ENCODE measurements at places on chromosomes 1 and 21.

DNA sequence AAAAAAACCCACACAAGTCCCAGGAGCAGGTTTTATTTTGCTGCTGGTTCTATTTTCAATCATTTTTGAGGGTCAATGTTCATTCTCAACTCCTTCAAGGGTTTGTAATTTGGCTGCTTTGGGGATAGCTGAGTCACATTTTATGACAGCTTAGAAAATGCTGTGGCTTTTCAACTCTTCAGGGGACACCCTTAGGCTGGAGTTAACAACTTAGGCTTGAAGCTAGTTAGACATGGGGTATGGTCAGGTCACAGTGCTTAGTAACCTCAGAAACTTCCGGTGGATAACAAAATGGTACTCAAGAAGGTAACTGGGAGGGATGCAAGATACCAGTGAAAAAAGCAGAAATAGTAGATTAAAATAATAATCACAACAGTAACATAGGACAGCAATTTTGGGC, 308.8 kb downstream of the HHIPL2 start:
- DNase-seq = no peak

DNA sequence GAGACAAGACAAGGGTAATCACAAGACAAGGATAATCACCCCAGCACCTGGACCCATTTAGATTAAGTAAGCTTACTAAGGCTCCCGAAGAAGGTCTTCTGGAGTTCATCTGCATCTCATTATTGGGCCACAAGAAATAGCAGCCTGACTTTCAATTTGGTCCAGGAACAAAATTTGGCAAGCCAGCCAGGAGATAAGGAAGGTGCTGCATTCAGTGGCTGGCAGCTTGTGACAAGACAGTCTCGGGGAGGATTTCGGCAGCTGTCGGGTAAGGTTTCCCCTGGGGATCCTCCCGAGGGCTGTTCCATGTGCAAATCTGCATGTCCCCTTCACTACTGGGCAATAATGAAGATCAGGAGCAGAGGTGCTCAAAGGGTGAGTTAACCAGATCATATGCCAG, 195.2 kb downstream of the FCRL5 start:
- DNase-seq = no peak

GRCh38 chr1:72915581-72915980, 633.2 kb upstream of the NEGR1 start:
- DNase-seq = no peak

DNA sequence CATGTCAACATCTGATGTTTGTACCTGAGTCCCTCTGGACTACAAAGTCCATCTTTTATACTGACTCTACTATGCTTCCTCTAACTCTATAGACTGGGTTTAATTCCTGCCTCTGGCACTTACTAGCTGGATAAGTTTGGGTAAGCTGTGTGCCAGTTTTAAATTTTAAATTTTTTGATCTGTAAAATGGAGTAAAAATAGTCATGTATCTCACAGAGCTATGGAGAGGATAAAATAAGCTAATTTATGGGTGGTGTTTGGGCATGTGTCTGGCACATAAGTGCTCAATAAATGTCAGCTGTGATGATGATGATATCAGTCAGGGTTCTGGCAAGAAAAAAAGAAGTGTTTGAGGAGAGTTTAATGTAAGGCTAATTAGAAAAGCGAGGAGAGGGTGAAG, 139.2 kb upstream of the C1orf21 start:
- DNase-seq = no peak

DNA sequence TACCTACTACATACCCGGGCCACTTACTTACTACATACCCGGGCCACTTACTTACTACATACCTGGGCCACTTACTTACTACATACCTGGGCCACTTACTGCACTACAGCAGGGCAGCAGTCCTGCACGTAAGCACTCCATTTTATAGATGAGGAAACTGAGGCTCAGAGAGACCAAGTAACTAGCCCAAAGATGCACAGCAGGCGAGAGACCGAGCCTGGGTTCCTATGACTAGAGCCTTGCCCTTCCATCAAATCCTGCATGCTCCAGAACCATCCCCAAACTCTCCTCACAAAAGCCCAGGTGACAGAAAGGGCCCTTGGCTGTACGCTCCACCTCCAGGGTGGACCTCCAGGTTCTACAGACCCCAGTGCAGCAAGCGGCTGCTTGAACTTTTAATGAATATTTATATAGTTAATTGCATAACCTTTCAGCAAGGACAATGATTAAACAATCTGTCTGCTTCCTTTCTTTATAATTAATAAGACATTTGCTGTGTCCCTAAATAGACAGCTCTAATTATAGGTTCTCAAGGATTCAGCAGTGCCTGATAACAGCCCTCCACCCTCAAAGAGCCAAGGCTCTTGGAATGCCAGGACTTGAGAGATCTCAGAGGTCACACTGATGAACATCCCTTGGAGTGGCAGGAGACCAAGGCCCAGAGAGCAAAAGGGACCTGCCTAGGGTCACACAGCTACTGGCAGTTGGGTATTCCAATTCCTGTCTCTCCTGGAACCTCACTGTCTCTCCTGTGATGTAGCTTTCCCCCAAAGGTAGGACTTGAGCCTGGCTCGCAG, 43.4 kb downstream of the LRP8 start:
- DNase-seq = no peak

DNA sequence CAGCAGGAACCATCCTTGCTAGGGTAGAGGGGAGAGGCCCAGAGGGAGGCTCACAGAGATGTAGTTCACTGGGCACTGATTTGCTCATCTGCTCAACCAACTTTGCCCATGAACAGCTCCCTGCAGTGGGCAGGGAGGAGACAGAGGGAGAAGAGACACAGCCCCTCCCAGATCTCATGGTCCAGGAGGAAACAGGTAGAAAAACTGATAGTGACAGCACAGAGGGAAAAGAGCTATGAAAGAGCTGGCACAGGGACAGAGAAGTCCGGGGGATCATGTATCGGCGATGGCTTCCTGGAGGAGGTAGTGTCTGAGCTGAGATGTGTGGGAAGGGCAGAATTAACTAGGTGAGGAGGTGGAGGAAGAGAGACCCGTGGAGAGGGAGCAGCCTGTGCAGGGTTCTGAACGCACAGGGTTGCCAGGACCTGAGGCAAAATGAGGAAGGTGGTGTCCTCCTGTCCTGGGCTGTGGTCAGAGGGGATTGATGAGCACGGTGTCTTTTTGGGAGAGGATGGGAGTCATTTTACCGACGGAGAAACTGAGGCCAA, 85.9 kb downstream of the PTPRU start:
- DNase-seq = no peak

- no peak for DNase-seq
These were observed 201.5 kb downstream of the NTNG1 start for GRCh38 chr1:107342316-107342715.

- no peak for DNase-seq
These were observed 146.0 kb downstream of the SLC30A10 start for GRCh38 chr1:219782311-219782710.

DNA sequence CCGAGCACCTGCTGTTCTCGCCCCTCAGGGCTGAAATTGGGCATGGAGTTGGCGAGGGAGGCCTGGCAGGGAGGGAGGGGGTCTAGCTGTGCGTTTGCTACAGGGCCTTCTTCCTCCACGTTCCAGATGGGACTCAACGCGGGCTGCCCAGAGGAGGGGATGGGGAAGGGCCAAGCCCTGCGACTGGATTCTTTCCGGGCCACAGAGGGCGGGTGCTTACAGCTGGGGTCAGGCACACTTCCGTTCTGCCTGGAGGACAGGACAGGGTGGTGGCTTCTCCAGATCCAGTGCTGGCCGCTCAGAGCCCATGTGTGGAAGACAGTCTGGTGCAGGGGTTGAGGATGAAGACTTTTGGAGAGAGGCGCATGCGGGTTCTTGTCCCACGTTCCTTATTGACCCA, 90.0 kb downstream of the EDEM3 start:
- DNase-seq = no peak

GRCh38 chr21:46326110-46326703, 2.3 kb downstream of the PCNT start:
- no peak for DNase-seq

- no peak for DNase-seq
These were observed 122.2 kb downstream of the KCNN3 start for GRCh38 chr1:154747740-154748404.

GRCh38 chr1:209202830-209203532, 380.5 kb upstream of the CAMK1G start:
- DNase-seq = no peak

DNA sequence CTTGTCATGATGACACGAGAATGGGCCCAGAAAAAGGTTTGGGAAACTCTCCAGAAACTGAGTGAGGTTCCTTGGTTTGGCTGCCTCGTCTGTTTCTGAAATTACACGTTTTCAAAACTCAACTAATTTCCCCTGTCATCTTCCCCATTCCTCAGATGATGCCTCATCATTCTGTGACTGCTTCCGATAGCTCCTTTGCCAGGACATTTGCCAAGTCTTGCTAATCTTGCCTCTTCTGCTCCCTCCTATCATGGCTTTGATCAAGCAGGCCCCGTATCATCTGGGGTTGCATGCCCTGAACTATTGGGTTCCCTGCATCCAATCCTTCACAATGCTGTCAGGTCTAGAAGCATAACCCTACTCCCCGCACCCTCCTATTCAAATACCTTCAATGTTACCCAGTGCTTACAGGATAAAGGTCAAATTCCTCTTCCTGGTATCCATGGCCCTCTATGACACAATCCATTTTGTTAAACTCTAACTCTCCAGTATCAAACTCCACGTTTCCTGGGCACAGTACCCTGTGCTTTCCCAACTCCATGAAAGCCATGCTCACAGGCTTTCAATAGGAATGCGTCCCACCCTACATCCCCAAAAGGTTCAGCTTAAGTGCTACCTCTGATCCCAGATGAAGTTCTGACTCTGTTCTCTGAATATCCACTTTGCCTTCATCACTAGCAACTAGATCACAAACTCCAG, 22.2 kb upstream of the TMEM200B start:
- DNase-seq = no peak

DNA sequence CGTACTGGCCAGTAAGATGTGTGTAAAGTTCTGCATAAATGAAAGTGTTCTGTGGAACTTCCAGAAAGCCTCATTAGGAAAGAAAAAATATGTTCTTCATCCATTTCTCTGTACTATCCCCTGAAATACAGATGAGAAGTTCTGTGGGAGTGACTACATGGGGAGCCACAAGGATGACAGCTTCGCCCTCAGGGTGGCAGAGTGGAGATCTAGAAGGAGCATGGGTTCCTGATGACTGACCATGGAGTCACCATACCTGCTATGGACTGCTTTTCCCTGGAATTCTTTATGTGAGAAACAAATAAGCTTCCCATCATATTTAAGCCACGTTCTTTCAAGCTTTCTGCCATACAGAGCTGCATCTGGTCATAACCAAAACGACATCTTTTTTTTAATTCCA, 113.9 kb upstream of the RGS1 start:
- no peak for DNase-seq

GRCh38 chr1:245026247-245026646, 128.5 kb upstream of the KIF26B start:
- no peak for DNase-seq
